ENCODE measurements at places on chromosomes 13 and 19. TPM values are rescaled to one million over a fixed set of nuclear protein-coding genes. Genes with fewer than 3 reads are reported as not detected.

DNA sequence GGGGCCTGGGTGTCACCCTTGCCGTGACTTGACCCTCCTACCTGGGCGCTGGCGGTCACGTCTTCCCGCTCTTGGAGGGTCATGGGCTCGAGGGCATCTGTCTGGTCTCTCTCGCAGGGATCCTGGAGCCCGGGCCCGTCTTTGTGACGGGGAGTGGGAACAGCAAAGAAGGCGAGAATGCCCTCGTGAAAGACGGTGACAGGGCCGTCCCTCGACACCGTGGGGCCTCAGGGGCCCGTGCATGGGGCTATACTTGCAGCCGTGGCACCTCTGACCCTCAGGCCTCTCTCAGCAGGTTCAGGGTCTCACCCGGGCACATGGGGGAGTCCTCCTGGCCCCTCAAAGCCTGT lies 20.9 kb upstream of the MATK start:
- no peak for ATAC-seq

GRCh38 chr13:113997845-113998751 lies 24.2 kb upstream of the C13orf46 start:
- peak; percentile 69 for ATAC-seq

Gene DMKN
- total RNA-seq, result 13.5 TPM

Gene MAP2K7
- 11.7 TPM for total RNA-seq

Measured in motor neuron (in vitro differentiated cells).